ENCODE measurements at places on chromosomes 16 and 17.
A peak's percentile ranks its signal among the peaks of the same experiment; 100 is the strongest.

GRCh38 chr16:23771642-23772041, 16.8 kb downstream of the CHP2 start:
- DNase-seq: no peak

- no peak for DNase-seq
These were observed 106.7 kb downstream of the CEP112 start for GRCh38 chr17:66085221-66085620.

- no peak for DNase-seq
These were observed 136.1 kb upstream of the CIBAR2 start for GRCh38 chr16:85248342-85248741.

DNA sequence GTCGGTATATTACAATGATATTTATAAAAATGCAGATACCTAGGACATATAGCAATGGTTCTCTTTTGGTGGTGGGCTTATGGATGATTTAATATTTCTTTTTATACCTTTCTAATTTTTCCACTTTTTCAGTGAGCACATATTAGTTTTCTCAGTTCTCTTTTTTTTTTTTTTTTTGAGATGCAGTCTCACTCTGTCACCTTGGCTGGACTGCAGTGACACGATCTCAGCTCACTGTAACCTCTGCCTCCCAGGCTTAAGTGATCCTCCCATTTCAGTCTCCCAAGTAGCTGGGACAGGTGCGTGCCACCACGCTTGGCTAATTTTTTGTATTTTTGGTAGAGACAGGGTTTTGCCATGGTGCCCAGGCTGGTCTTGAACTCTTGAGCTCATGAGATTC, 15.1 kb downstream of the MAP3K14 start:
- no peak for DNase-seq

GRCh38 chr16:17002565-17002964, 468.2 kb downstream of the XYLT1 start:
- no peak for DNase-seq

DNA sequence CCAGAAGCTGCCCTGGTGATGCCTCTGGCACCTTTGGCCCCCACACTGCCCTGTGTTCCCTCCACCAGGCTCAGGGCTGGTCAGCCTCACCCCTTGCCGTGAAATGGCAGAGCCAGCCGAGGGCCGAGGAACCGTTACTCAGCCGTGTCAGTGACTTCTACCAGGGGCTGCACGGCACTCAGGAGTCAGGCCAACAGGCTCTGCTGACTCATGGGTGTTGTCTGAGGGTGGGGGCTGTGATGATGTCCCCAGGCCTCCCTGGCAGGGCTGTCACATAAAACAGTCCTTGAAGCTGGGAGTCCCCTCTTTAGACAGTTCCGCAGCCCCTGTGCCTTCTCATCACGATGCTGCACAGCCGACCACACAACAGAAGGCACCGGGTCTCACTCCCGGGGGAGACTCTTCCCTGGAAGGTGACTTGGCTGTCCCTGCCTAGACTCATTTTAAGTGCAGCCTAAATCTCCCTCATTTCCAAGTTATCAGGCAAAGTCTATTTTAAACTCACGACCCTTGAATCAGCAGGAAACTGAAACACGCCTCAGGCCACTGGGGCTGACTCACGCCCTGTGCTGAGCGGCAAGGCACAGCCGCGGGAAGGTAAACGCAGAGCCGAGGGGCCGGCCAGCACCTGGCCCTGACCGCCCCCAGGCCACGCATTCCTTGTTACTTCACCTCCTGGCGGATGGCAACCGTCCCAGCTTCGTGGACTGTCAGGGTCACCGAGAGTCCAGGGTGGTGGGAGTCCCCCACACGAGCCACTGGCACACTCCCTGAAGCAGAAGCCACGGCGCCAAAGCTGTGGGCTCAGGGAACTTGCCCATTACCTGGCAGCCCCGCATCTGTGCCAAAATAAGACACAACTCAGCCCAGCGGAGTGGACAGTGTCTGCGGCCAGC, 102.6 kb downstream of the ZNF778 start:
- peak; percentile 75 for DNase-seq

DNA sequence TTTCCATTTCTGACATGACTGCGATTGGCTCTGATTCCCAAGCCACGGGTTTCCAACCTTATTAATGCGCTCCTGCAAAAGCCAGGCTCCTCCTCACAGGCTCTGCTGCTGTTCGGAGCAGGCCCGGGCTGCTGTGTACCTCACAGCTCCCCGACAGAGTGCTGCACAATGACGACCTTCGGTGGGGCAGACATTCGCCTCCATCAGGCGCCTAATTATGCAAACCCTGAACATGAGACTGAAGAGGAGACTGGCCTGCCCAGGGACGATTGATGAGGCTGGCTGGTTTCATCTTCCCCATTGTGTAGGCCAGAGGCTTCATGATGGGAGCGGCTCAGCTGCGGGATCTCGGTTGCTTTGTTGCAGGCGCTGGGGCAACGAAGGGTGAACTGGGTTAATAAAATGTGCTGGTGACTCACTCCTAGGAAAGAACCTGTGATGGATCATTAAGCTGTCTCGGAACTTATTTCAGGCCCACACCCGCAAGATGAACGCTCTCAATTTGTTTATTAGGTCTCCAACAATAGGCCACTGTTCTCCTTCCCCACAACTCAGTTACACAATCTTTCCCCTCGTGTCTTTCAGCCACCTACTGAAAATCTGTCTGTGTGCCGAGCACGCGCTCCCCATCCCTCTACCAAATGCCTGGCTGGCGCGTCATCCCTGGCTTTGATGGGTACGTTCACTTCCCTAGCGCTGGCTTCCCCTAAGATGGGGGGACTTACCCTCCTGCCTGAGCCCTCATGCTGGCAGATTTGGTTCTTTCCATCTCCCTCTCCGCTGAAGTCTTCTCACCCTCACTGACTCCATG, 27.2 kb upstream of the TOB1 start:
- no peak for DNase-seq

GRCh38 chr16:50043358-50043757, 18.3 kb downstream of the CNEP1R1 start:
- no peak for DNase-seq

- no peak for DNase-seq
These were observed 111.1 kb upstream of the HAS3 start for GRCh38 chr16:68994324-68994723.

GRCh38 chr17:61316633-61317032, 83.0 kb upstream of the TBX2 start:
- no peak for DNase-seq

GRCh38 chr17:13480877-13481276, 120.9 kb downstream of the HS3ST3A1 start:
- no peak for DNase-seq

DNA sequence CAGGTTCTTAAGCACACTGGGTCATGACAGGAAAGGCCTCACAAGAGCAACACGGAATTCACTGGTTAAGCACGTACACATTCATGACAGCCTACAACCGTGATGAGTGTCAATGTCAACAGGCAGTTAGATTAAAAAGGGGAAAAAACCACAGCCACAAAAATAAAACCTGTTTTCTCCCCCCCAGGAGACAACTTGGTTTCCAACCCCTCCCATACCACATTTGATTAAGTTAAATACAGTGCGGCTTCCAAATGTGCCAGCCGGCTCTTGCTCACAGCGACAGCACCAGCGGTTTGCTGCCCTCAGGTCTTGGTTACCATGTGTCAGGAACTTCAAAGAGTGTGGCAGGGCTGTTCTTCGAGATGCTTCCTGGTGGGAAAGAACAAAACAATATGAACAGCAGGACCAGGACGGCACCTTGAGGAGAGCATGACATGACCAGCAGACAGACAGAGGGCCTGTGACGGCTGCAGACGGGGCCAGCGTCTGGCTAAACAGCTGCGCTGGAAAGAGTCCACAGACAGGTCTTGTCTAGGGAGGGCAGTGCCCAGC, 193.6 kb downstream of the PARN start:
- DNase-seq: no peak

DNA sequence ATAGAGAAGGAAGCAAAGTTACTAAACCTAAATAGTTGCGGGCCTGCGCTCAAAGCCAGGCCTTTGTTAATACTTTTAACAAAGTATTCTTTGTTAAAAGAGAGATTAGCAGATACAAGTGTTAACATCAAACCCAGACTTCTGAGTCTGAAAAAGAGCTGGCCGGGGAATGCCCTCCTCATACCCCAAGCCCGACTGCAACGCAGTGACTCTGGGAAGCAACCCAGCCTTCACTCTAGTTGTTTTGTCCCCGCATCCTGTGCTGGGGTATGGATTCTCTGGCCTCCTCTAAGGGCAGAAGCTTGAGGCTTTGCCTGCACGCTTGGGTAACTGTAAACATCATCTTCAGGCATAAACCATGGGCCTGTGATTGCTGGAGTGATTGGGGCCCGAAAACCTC, 48.3 kb downstream of the ADCY7 start:
- no peak for DNase-seq

DNA sequence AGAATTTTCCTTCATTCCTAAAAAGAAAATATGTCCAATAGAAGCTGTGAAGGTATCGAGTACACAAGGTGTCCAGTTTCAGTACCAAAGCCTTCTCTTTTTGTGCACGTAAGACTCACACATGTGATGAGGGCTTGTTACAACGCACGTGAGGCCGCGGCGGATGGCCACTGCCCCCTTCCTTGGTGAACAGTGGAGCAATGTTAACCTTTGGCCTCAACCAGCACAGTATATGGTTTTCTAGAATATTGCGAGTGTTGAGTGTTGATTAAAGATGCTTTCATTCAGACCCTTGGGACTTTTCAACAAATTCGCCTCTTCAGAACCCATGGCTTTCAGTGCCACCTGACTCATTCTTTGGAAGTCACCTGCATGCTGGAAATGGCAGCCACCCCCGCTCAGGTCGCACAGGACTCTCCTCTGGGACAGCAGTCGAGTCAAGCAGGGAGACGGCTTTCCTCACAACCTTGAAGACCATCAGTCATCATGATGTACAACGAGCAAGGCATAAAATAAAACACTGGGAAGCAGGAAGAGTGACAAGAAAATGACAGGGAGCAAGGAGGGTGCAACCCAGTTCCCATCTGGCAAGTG, 14.5 kb downstream of the MAP1LC3B start:
- no peak for DNase-seq

- DNase-seq: peak; percentile 86
These were observed 16.5 kb downstream of the CRISPLD2 start for GRCh38 chr16:84836234-84836647.

GRCh38 chr17:56173958-56174835, 20.9 kb downstream of the ANKFN1 start:
- no peak for DNase-seq

GRCh38 chr16:1791943-1792812, 1.3 kb downstream of the IGFALS start:
- peak; percentile 20 for DNase-seq

DNA sequence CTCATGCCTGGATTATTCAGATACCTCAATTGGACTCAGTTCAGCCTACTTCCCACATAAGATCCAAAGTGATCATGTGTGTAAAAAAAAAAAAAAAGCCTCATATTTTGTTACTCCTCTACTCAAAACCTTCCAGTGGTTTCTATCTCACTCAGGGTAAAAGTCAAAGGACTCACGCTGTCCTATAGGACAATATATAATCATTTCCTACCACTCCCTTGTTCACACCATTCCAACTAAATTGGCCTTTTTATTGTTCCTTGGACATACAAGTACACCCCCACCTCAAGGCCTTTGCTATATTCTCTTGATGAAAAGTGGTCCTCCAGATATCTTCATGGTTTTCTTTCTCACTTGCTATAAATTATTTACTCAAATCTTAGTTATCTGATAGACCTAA, 99.2 kb downstream of the USP32 start:
- DNase-seq: no peak

GRCh38 chr16:12235110-12235509, 258.6 kb downstream of the SNX29 start:
- DNase-seq: no peak

DNA sequence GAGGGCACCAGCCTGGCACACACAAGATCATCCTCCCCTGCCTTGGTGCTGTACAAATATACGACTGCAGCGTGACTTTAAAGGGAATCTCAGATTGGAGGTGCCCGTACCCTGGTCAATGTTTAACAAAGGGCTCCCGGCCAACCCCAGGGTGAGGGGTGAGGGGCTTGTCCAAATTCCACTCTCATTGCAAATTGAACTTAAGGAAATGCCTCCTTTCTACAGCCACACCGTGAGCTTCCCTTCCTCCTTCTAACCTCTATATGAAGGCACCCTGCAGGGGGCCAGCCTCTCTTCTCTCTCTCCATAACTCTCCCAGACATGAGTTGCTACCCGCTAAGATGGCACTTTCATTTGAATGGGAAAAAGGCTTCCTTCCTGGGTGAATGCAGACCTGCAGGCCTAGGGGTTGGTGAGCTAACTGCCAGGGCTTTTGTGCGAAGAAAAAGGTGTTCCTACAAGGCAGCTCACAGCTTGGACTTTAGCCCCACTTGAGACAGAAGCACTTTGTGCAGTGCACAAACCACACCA, 76.6 kb downstream of the IRF8 start:
- no peak for DNase-seq

DNA sequence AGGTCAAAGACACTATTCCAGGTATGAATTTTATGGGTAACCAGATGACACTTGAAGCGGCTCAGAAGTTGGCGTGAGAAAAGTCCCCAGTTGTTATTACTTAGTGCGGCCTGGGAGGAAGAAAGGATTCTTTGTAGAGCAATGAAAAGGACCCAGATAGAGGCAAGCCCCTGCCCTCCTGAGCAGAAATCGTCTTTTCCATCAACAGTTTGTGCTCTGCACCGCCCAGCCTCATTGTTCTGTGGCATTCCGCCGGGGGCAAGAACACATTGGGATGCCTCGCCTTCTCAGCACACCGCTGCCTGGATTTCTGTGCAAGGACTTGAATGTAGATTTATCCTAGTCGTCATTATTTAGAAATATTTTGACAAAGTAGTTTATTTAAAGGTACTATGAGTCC, 32.7 kb upstream of the CRHR1 start:
- DNase-seq: no peak

- DNase-seq: no peak
These were observed 981 bp downstream of the GLG1 start for GRCh38 chr16:74605746-74606520.

GRCh38 chr17:74647871-74648672, 24.5 kb upstream of the CD300E start:
- DNase-seq: no peak

- no peak for DNase-seq
These were observed 76.6 kb downstream of the CLEC16A start for GRCh38 chr16:11020792-11021551.

DNA sequence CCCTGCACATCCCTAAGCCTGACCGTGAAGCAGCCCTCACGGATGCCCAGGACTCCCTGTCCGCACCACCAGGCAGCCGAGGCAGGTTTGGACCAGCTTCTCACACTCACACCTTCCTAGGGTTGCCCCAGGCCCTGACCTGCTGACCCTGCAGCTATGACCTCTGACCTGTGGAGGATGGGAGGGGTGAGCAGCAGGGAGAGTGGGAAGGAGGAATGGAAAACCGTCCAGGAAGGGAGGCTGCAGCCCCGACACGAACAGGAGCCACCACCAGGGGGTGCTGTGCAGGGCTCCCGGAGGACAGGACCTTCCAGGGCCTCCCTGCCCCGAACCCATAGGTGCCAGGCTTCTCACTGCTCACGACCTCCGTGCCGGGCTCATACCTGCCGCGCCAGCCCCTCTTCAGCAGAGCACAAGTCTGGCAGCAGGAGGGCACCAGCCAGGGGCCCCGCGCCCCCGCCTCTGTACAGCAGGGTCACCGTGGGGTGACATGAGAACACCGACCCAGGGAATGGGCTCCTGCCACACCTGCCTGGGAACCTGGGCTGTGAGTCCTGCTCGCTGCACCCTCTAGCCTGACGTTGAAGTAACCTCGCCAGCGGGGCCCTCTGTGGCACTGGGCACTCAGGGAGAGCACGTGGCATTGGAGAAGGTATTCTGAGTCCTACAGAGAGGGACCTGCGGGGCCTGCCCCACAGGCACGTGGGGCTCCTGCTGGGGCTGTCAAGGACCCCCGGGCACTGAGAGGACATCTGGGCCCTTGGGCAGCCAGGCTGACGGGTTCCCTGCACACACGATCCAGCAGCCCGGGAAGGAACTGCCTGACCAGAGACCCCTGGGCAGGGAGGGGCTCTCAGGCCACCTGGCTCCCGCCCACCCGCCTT, 37.6 kb downstream of the CTU2 start:
- peak; percentile 86 for DNase-seq
